ENCODE measurements at places on chromosomes 6 and 20.

- no peak for DNase-seq
These were observed 48.0 kb downstream of the NFATC2 start for GRCh38 chr20:51494241-51495110.

GRCh38 chr6:13429406-13429753 lies 58.0 kb downstream of the GFOD1 start:
- DNase-seq, result no peak

- no peak for DNase-seq
These were observed 37.1 kb upstream of the NCOA3 start for GRCh38 chr20:47464380-47465101.

- no peak for DNase-seq
These were observed 125.9 kb upstream of the ESR1 start for GRCh38 chr6:151681433-151682059.

DNA sequence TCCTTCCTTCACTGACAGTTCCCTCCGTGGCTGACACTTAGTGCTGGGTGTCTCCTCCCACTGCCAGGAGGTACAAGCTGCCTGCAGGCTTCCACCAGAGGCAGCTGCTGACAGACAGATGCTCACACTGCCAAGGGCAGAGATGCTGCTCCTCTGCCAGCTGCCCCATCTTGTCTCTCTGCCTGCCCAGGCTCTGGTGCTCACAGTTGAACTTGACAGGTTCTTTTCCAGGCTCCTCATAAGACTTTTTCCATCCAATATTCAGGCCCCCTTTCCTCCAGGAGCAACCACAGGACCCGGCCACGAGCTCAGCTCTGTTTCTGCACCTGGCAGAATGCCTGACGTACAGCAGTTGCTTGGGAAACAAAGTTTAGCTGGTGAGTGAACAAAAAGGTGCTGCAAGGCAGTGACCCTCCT lies 79.8 kb downstream of the PSMB1 start:
- DNase-seq, result no peak

- DNase-seq, result no peak
These were observed 323.0 kb downstream of the UTRN start for GRCh38 chr6:144607998-144608735.

GRCh38 chr6:82385102-82385501 lies 21.5 kb downstream of the TPBG start:
- no peak for DNase-seq

DNA sequence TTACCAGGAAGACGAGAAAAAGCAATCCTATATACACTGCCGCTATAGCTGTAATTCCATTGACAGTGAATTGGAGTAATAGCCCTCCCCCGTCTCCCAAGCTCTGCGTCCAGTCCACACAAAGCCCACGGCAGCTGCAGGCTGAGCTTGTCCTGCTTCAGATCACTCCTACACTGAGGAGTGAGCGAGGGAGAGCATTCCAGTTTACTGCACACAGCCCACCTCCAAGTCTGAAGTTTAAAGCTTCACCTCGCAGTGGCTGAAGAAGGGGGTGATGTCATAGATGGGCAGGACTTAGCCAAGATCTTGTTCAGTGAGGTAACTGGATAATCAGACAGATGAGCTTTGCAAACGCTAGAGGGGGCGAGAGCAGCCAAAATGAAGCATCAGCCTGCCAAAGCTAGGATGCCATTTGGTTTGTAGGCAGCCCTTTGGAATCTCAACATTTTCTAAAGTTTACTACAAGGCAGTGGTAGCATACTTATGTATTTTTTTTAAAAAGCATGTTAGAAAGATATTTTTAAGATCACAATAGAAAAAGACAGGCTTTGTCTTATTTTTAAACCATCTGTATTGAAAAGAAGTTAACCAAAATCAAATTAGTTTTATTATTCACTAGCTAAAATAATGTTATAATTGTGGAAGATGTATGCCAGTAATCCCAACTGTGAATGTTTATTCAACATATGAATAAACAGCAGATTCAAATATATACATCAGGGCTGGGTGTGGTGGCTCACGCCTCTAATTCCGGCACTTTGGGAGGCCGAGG lies at the start of gene FLRT3:
Gene FLRT3 (minus strand): TSS at position 213 of the 772 bp plus-strand sequence. CDS start 10,106 bp downstream, outside the sequence.
- DNase-seq, result no peak

- DNase-seq, result no peak
These were observed 16.0 kb downstream of the SLC52A3 start for GRCh38 chr20:752291-752690.

GRCh38 chr20:36624068-36624943 lies 18.7 kb downstream of the RAB5IF start:
- no peak for DNase-seq

DNA sequence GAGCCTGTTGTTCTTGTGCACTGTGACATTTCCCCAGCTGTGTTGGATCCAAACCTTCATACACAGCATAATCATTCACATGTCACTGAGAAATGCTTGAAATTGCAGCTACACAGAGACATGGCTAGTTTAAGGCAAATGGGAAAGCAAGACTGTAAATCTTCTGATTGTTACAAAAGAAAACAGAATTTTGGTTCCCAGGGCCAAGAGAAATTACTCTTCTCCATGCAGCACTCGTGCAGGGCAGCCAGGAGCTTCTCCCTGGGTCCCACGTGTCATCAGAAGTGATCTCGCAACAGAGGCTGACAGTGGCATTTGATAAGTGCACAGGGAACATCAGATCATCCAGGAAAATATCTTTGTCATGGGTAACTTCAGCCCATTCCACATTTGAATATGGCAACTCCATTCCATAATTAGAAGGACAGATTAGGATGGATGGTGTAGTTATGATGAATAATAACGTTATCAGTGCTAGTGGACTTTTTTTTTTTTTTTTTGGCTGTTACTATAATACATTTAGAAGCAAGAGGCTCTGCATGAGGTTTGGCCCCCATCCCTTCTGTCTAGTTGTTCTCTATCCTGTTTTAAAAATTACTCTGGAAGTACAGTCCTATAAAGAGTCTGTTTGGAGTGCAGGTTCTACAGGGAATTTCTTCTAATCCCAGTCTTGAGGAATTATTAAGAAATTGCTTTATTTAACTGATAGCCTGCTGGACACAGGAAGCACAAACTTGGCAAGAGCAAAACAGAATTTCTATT lies 571.0 kb upstream of the NOX3 start:
- no peak for DNase-seq

DNA sequence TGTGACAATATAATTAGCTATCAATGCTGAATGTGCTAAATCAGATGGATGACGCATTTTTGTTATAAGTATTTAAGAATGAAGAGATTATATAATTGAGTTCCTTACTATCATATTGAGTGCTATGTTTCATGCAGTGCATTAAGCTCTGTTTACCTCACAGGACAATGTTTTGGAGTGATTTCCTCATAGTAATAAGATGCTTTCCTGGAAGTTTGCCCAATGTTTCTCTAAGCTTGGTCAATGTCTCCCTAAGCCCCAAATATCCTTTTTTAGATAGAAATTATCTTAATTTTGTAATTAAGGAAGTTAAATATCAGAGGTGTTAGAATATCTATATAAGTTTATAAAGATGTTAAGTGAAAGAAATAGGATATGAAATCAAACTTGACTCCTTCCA lies 489.6 kb downstream of the MMUT start:
- DNase-seq, result no peak

Measured in stimulated activated CD8-positive, alpha-beta memory T cell treated with anti-CD3 and anti-CD28 coated beads, Interleukin-2, amount 100 ng/mL, for 1 hour (primary cell).